ENCODE measurements at places on chromosomes 4 and X.

DNA sequence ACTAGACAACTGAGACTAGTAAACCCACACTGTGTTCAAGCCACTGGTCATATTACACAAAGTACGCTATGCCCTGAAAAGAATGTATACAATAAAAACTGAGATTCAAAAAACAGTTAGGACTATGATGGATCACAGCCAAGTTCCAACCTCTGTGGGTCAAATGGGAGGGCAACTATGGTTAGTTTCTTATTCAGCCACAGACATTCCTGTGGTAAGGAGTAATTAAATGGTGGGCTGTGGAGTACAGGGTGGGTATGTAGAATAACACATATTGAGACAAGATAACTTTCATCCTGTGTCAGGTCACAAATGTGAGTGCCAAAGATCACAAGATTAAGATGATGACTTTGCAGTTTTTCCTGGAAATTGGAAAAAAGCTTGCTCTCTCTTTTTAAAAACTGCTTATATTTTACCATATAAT lies 167.2 kb downstream of the NPNT start:
- DNase-seq: no peak

DNA sequence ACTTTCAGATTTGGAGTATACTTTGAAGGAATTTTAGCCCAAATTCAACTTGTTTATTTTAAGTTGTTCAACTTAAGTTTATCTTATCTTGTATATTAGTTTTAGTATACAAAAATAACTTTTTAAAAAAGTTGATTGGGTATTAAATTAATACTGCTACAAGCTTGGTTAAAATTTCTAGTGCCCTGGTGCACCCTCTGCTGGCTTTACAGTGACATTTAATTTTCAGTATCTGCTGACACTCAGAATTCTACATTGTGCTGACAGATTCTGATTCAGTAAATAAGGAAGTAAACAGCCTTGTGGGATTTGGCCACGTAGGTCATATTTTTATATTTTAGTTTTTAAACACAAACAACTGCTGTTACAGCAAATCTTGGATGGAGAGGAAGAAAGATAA lies 2.9 kb downstream of the EDA start:
- no peak for DNase-seq

DNA sequence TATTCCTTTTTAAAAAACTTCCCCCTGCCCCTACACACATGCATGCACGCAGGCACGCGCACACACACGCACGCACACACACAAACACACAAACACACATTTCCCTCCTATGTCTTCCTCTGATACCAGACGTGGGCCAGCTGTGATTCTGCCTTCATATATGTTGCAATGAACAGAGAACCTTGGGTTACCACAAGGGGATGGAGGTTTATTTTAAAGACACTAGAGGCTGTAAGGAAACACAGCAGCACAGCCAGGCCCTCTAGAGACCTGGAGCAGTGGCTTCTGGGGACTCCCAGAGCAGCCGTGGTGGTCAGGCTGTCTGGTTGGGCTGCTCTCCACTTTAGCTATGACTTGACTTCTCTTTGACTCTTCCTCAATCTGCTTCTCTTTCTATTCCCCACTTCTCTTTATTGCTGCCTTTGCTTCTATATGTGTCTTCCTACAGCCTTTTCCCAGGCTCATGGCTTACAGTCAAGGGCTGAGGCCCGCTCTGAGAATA lies 3.2 kb upstream of the TLR10 start:
- DNase-seq: no peak

- DNase-seq: no peak
Measured at GRCh38 chr4:119135721-119136121, at the start of gene MYOZ2. MYOZ2 (plus strand) TSS chr4:119135832; CDS start chr4:119136526, 694 bp downstream.

DNA sequence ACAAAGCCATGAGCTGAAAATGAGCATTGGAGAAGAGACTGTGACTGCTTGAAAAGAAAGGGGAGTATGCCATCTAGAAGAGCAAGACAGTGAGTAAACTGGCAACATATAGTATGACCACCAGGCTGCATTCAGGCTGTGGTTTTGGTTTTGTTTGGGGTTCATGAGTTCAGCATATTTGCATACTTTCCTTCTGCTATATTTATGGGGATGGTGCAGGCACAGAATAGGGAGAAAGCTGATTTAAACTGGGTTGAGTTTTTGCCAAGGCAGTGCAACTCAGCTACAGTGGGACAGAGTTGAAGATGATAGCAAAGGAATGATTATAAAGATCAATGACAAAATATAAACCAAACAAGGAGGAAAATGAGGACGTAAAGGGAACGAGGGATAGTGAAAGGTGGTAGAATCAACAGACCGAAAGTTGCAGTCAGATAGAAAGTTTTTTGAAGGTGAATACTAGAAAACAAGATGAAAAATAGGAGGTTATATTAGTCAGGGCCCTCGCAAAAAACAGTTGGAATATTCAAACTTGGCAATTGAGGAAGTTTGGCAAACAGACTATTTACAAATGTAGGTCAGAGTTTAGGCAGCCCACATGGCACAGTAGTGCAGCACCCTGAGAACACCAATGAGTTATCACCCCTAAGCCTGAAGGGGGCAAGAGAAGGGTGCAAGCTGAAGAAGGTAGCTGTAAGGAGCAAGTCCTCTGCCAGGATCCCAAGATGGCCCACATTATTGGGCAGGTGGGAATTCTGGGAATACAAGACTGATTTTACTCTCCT lies 114.8 kb upstream of the MAP9 start:
- no peak for DNase-seq

DNA sequence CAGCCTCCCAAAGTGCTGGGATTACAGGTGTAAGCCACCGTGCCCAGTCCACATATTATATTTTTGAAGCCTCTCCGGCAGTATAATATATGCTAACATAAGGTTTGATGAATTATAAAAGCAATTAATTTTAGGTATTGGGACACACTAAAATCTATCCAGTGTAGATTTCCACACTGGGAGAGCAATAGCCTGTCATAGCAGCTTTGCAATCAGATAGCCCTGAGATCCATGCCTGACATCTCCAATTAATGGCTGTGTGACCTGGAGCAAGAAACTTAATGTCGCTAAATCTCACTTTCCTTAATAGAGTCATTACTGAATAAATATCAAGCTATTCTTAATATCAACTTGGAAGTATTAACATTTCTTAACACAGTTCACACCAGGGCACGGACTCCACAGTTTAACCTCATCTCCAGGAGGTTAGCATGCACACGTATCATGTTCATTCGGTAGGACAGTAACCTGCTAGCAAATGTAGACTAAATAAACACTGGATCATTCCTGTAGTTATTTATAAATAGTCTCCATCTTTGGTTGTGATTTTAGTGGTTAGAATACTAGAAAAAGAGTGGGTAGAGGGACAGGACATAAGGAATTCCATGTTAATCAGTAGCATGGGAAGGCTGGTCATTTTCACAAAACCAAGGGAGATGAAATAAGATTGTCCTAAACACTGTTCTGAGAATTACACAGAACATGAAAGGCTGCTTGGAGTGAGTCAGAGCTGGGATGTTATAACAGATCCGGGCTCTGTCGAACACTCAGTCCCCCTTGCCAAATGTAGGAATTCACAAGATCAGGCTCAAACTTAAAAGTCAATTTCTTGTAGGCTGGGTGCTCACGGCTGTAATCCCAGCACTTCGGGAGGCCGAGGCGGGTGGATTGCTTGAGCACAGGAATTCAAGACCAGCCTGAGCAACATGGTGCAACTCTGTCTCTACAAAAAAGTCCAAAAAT lies 254.7 kb downstream of the PALLD start:
- DNase-seq: no peak

GRCh38 chrX:6550999-6551398 lies 16.1 kb upstream of the VCX3A start:
- no peak for DNase-seq

DNA sequence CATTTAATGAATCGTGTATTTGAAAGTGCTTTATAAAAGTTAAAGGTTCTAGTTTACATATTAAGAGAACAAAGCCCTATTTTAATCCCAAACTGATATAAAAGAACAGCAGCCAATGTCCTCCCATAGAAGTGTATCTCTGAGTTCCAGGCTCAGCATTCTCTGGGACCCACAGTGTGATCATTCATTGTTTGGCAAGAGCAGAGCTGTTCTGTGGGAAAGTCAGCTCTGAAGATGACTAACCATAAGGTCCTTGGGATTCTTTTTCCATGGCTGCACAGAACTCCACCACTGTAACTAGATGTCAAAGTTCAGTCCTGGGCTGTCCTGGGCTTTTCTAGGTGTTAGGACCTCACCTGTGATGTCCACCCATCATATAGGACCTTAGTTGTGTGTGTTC lies 157.0 kb upstream of the TLL1 start:
- no peak for DNase-seq

DNA sequence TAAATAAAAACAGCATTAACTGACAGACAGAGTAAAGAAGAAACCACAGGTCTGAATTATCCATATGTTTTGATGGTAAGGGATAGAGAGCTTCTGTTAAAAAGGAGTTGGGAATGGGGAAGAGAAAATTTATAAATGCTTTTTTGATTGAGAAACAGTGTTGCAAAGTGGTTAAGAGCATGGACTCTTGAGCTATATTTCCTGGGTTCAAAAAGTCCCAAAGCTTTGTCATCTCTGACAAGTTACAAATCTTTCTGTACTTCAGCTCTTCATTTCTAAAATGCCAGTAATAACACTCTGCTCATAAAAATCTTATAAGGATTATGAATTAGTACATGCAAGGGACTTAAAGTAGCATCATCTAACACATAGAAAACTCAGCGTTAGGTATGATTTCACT lies 62.2 kb downstream of the N4BP2 start:
- DNase-seq: no peak

DNA sequence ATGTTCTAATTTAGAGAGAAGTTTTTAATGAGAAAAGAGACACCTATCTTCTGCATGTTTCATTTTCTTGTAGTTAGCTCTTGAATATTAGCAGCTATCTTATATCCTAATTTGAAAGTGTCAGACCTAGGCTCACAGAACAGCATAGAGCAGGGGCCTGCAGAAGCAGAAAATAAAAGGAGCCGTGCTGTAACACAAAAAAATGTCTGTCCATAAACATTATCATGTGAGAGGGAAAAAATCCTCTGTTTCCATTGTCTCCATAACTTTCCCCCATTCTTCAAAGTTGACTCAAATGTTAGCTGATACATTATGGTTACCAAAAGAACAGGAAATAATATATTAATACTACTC lies 329.2 kb upstream of the EPHA5 start:
- no peak for DNase-seq

DNA sequence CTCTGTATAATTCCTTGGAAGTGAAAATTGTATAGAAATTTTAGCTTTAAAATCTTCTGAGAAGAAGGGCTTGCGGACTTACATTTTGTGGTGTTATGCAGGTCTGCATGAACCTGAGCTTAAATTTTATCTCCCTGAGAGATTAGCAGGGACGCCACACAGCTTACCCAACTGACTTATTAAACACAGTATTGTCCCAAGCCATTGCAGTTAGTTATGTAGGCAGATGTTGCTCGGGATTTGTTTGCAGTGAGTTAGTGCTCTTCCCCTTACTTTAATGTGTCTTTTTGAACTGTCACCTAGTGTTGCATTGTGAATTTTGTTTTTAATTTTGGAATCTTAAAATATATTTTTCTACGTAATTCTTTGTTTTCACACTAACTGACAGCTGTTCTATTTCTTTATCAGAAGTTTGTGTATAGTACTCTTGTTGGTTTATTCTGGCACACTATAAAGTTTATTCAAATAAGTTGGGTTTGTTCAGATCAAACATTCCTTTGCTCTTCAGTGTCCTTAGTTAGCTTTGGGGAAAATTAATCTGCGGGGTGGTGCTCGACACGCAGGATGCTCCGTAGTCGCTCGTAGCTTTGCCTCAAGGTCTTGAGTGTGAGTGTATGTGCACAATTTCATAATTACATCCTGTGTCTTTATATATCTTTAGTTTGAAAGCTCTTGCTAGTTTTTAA lies 145.4 kb downstream of the STIM2 start:
- DNase-seq: no peak

DNA sequence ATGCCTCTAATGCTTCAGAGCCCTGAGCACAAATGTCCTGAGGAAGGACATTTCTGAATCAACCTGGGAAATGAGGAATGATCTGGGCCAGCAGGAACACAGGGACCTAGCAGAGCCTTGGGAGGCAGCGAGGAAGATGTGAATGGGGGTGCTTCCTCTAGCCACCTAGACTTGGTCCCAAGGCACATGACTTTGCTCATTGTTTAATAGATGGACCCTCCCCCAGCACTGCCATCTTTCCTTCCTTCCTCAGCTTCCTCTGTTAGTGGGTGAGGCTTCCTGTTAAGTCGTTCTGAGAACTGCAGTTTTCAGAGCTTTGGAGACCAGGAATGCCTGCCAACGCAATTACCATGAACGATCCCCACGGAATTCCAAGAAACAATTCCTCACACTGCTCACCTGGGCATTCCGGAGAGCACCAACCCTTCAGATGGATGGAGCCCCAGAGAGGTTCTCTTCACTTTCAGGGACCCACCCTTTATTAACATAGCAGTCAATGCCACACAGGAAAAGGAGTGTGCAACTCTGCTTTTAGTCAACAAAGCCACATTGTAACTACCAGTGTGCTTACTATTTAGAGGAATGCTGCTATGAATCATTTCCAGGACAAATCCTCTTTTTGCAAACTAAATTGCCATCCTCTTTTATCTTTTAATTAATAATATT lies 48.5 kb upstream of the STIM2 start:
- no peak for DNase-seq

All from Panc1 (cell line).